ENCODE measurements at places on chromosomes 1 and 21.
A peak's percentile ranks its signal among the peaks of the same experiment; 100 is the strongest.

DNA sequence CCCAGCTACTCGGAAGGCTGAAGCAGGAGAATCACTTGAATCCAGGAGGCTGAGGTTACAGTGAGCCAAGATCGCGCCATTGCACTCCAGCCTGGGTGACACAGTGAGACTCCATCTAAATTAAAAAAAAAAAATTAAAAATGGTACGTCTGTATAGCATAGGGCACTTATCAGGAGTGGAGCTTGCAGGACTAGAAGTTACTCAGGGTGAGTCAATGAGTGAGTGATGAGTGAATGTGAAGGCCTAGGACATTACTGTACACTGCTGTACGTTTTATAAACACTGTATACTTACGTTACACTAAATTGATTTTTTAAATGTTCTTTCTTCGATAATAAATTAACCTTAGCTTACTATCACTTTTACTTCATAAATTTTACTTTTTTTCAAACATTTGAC lies 183.6 kb downstream of the NR5A2 start:
- DNase-seq, result no peak

DNA sequence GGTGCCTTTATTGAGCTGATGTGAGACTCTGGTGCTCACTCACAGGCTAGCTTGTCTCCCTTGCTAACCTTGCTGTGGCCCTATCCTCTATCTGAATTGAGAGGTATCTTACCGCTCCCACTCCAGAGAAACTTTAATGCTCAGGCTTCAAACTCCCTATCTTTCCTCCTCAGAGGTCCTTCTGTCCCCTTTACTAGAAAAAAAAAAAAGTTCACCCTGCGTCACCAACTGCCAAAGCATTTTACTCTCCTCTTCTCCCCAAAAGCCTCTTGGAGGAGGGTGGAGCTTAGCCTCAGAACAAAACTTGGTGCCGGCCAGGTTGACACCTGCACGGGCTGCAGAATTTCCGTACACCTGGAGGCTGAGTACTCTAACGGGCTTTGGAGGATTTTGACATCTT lies 55.1 kb downstream of the ATP2B4 start:
- DNase-seq, result no peak

GRCh38 chr1:172900376-172900997 lies 150.3 kb downstream of the TNFSF18 start:
- DNase-seq, result no peak

DNA sequence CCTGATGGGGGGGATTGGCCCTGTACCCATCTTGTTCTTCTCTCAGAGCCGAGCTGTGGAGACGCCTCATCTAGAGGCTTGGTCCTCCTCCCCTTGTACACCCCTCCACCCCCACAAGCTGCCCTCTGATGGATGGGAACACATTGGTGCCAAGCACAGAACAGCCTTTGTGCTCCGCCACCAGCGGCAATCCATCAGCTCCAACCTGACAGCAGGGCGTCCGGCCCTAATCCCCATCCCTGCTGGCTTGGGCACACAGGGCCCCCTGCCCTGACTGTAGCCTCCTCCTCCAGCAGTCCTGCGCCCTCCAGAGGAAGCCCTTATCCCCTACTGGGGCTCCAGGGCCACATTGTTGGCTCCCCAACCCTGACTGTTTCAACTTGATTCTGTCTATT lies 3.8 kb upstream of the MYOG start:
- DNase-seq, result no peak

- DNase-seq, result no peak
Measured at GRCh38 chr1:225277445-225277844, 150.4 kb downstream of the LBR start.

- no peak for DNase-seq
Measured at GRCh38 chr1:226287587-226287986, 21.4 kb downstream of the LIN9 start.

- DNase-seq, result peak; percentile 49
Measured at GRCh38 chr1:110130113-110130591, 17.9 kb downstream of the UBL4B start.
